ENCODE measurements at places on chromosomes 2 and 18. TPM values are rescaled to one million over a fixed set of nuclear protein-coding genes. Genes with fewer than 3 reads are reported as not detected.

GRCh38 chr2:12071318-12071717 lies 324.9 kb downstream of the LPIN1 start:
- no peak for DNase-seq

GRCh38 chr2:198008230-198008629 lies 203.8 kb downstream of the PLCL1 start:
- no peak for DNase-seq

GRCh38 chr2:199118673-199119112 lies 339.0 kb downstream of the SATB2 start:
- DNase-seq = no peak

DNA sequence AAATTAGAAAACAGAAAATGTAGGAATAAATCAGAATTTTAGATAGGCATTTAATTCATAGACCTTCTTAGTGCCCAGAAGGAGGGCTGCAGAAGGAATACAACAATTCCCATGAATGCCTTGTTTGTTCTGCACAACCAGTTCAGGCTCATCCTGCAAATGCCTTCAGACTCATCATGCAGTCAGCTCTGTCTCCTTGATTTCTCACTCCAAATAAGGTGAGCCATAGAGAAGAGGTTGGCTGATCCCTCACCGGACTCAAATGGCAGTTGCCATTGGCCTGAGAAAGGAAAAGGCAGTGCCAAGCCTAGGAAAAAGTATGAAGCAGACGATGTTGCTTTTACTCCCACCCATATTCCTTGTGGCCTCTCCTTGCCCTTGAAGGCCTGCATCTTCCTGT lies 50.3 kb downstream of the DSC3 start:
- no peak for DNase-seq

DNA sequence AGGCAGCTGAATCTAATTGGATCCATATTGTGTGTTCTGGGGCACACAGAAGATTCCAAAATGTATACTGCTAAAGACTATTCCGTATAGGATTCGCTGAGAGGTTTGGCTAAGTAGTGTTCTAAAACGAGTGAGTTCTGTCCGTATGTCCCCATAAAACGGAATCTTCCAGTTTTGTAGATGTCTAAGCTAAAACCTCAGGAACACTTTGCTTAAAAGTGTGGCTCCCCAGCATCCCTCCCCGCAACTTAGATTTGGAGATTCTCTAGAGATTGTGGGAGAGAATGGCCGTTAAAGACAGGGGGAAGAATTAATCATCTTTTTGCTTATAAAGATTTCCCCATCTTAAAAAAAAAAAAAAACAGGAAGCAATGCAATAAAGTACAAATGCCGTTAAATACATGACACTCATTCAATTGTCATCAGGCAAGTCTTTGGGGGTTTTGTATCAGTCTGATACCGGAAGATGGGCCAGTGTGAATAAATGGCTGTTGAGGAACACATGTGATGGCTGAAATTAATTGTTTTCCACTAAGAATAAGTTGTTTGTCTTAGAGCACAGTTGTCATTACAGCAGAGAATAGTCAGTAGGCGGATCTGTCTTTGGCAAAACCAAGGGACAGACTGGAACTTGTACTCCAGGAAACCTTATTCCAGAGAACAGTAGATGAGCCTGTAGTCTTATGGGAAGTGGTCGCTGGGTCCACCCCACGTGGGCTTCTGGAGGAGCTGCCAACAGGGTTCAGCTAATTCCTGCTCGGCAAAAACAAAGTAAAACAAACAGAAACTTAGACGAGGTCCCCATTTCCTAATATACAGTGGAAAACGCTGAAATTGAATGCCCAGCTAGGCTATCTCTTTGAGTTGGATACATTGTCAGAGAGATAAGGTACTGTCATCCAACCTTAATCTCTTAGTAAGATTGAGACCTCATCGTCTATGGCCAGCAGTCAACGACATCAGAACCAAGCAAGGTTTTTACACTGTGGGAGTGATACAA lies 1.7 kb downstream of the EMILIN2 start:
- DNase-seq = no peak

DNA sequence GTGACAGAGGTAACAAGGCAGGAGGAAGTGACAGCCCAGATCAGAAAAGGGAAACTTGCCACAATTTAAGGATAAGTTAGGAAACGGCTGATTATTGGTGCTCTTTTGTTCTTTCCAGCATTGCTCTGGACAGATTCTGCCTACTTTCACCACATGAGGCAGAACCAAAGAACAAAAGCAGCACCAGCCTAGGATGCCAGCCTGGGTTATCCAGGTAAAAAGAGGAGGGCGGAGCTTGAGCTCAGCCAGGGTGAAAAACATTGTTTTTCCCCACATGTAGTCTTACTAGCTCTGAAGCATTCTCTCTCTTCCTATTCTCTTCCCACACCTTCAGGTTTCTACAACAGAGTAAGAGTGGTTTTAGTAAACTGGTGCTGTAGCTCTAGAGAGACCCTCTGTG lies 300.5 kb downstream of the TMX3 start:
- no peak for DNase-seq

- DNase-seq = no peak
Measured at GRCh38 chr18:34120294-34120693, 104.4 kb downstream of the NOL4 start.

- DNase-seq = no peak
Measured at GRCh38 chr2:162839419-162839818, 852 bp upstream of the KCNH7 start.

GRCh38 chr18:77346208-77346810 lies 96.7 kb downstream of the GALR1 start:
- DNase-seq = no peak

DNA sequence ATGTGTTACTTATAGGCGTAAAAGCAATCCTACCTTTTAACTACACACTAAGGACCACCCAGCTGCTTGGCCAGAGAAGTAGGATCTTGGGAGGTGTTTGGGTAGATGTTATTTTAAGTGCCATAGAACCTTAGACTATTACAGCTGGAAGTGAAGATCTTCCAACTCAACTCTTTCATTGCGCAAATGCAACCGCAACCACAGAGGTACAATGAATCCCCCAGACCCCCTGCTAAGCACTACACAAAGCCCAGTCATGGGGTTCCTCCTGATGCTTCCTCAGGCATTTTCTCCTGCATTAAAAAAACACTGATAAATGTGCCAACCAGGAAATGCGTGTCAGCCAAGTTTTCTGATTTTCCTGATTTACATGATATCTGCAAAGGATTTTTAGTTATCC lies 246.0 kb downstream of the LRRTM1 start:
- no peak for DNase-seq

DNA sequence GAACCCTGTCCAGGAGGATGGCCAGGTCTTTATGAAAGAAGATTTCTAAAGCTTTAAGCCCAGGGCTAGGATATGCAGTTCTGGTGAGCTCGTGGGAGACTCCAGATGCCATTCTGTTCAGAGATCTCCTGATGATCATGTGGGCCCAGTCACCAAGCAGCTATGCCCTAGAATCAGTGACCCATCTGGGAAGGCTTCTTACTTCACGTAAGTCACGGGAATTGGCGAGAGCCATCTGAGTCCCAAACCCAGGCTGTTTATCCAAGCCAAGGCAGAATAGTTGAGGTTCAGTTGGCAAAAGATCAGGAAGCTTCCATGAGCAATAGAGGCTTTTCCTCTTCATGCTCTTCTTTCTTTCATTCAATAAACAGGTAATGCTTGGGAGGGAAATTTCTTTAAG lies 23.9 kb downstream of the ANTXR1 start:
- no peak for DNase-seq

DNA sequence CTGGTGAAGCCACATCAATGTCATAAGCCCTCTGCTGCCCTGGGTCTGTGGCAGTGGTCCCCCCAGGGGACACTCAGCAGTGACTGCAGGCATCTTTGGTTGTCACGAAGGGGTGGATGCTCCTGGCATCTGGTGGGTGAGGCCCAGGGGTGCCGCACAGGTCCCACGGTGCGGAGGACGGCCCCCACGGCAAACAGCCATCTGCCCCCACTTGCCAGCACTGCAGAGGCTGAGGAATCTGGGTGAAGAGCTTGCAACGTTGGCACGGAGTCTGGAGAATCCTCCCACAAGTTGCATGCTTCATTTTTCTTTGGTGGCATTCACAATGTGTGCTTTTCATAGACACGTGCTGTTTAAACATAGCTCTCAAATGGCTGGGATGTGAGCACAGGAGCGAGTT lies 105.1 kb upstream of the PXDN start:
- DNase-seq = no peak

- DNase-seq = no peak
Measured at GRCh38 chr2:9968553-9969497, 17.3 kb downstream of the GRHL1 start.

DNA sequence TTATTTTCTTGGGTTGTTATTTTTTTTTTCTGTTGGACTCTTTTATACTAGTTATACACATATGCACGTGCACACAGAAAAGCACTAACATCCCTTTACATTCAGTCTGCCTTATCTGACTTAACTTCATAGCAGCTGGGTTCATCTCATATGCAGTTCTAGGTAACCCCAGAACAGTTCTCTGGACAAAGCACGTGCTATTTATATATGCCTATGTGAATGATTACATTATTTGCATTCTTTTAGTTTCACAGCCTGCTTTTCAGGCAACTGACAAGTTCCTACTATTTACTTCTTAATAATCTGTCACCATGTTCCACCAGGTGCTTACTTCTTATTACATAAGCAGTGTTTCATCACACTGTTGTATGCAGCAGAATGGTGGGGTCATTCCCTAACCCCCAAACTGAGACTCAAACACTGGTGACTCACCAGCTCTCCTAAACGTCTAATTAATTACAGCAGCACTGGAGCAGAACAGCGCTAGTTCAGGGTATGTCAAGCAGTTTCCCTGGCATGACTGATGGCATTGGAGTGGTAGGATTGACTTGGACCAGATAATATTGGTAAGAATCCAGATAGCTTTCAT lies 372.8 kb downstream of the CLIP4 start:
- DNase-seq = no peak

DNA sequence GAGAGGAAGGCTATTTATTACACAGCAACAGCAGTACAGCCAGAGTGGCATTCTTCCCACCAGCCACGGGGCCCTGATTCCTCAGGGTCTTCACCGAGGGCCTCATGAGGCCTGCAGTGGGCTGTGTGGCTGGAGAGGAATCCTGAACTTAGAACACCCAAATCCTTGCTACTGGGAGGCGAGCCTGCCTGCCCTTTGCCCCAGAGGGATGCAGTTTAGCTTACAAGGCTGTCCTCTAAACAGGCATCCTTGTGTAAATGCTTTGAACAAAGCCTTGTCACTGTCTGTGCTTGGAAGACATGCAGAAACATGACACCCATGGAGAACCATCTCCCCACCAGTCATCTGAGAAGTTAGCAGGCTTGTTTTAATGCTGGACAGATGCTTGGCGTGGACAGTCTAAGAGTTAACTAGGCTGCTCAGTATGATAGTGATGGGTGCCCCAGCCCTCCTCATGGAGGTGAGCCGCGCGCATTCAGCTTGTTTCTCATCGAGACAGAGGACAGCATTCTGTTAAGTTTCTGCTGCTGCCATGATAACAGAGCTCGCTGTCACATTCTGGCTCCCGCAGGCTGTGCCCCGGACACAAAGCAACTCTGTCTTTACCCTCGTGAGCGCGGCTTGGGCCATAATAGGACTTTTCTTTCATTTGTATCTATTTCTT lies 42.9 kb downstream of the ADI1 start:
- no peak for DNase-seq

DNA sequence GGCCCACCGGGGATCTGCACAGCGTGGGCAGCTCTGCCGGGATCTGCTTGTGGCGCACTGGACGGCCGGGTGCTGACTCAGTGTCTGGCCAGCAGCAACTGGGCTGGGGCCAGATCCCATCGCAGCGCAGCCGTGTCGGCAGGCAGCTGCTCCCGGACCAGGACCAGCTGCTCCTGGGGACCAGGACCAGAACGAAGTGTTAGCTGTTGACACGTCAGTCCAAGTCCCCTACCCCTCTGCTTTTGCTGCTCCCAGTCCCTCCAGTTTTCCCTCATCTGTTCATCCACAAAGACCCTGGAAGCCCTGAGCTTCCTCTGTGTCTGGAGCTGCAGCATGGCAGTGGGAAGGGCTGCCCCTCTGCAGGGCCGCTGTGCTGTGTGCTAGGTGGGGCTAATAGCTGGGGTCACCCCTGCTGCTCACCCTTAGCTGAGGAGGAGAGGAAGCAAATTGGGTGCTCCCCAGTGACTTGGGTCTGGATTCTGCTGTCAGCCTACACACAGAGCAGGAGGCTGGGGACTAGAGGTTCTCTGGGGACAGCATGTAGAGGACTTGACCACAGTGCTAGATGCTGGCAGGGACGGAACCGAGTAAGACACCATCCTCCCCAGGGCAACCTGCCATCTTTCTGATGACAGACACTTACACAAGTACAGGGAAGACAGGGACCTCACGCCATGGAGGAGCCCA lies 16.9 kb upstream of the KIF1A start:
- no peak for DNase-seq

EFEMP1 gene
- 0.43 TPM for total RNA-seq

G6PC2 gene
- total RNA-seq = not detected

ARHGAP25 gene
- total RNA-seq = 48.6 TPM

PPIL3 gene
- 24.1 TPM for total RNA-seq

CXCR2 gene
- not detected for total RNA-seq

ZSWIM2 gene
- not detected for total RNA-seq

KCNG3 gene
- 0.38 TPM for total RNA-seq

CERKL gene
- not detected for total RNA-seq

SERPINB10 gene
- total RNA-seq = 0.27 TPM

Measured in activated T-cell treated with anti-CD3 and anti-CD28 coated beads, Interleukin-2, amount 50 U/mL, for 4 hours (primary cell).